Fibroblast of skin of abdomen (primary cell): ENCODE measurements at places on chromosomes 6 and 20.
A peak's percentile ranks its signal among the peaks of the same experiment; 100 is the strongest.

DNA sequence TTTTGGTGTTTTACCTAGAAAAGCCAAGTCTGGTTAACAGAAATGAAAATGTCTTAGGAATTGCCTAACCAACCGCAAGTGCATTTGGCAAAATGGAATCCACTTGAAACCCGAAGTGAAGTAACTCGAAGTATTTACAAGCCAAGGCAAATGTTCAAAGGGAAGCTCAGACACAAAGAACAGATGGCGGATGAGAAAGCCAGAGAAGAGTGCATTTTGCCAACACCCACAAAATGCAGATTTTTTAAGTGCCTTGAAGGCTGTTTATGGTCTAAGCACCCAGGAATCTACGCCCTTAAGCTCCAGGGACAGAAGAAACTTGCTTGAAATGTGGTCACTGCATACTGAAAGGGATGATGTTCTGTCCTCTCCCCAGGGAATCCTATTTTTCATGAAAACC lies 70.0 kb upstream of the TBXT start:
- no peak for DNase-seq

DNA sequence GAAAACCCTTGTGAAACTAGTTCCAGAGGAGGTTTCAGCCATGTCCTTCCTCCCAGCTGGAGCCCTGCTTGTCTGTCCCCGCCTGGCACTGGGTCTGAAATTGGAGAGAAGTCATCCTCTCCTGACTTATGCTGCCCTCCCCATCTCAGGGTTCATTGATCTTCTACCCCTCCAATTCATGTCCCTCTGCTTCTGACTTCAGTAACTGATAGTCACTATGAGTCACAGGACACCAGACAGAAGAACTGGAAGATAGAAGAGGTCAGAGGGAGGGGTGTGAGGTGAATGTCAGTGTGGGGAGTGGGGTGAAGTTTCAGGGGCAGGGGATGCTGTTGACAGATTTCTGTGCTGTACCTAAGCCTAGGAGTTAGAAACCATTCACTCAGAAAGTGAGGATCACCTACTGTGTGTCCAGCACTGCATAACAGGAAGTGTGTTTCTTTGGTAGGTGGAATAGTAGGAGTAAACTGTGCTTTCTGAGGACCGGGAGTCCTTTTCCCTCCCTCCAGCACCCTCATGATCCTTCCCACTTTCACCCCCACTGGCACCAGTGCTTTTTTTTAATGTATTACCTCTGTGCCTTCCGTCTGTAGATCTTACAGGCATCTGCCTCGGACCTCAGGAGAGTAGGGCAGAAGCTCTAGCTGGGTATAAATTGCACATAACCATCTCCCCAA lies 627 bp upstream of the RPP21 start:
- DNase-seq: no peak

DNA sequence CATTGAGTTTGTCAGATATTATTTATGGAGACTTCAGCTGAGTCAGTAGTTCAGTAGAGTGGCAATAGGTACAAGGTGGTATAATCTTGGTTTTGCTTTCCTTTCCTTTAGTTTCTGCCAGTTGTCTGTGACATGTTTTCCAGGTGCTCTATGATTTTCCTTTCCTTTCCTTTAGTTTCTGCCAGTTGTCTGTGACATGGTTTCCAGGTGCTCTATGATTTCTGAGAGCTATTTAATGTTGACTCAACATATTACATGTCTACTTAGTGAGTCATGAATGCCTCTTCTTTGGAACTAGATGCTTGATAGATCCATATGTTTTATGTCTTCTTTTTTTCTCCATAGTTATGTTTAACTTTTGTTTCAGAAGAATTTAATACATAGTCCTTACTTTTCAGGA lies 186.4 kb upstream of the DEFB112 start:
- no peak for DNase-seq

DNA sequence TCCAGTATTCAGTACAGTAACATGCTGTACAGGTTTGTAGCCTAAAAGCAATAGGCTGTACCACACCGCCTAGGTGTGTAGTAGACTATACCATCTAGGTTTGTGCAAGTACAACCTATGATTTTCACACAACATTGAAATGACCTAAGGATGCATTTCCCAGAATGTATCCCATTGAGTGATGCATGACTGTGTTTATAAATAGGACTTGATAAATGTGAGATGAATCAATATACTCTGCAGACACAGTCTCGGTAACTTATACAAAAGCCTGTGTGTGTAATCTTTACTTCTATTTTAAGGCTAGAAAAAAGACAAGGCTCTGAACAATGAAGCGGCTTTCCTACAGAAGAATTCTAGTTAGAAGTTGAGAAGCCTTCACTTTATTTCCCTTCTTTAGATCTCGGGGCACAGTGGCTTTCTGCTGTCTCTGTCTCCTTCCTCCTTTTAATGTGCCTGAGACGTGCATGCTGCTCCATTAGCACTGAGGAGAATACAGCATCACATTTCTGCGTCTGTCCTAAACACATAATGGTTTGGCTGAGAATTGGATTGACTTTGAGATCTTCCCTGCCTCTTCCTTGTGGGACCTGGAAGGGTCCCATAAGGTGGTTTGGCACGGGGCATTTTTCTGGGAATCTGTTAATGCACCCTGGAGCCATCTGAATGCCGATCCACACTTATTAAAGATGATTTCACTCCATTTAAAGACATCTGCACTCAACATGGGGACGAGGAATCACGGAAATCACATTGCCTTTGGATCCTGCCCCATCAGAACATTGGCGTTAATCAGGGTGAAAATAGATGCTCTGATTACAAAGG lies 112.5 kb downstream of the SCML4 start:
- DNase-seq: no peak

GRCh38 chr20:37283530-37284195 lies 5.8 kb upstream of the MANBAL start:
- DNase-seq: no peak

- DNase-seq: no peak
Observed at GRCh38 chr20:58790454-58790853, 60.2 kb downstream of the GNAS-AS1 start.

DNA sequence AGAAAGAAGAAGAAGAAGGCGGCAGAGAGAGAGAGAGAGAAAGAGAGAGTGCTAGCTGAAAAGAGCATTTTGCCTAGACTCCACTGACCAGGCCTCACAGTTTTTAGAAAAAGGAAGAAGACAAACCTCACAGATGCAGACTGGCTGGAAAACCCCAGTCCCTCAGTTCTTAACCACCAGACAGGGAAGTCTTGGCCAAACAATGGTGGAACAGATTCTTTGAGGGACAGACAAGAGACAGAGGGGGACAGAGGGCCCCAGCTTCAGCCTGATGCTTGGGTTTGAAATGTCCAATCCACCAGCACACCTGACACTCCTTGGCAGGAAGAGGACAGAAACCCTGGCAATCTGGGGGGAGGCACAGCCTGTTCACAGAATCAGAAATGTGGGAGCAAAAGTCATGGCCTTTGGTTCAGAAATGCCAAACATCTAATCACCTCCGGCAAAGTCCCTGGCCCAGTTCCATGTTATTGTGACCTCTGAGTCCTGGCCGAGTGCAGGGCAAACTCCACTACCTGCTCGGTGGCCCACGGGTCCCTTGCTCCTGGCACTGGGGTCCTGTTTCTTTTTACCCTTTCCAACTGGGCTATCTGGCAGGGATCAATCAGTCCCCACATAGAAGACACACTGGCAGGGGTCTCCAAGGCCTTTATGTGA lies 235.2 kb downstream of the LY86 start:
- DNase-seq: no peak

GRCh38 chr6:26284537-26285142 lies 80.4 kb upstream of the BTN3A2 start:
- DNase-seq: peak; percentile 71

GRCh38 chr6:136723780-136724179 lies 68.5 kb downstream of the MAP3K5 start:
- DNase-seq: no peak

- no peak for DNase-seq
Observed at GRCh38 chr6:148342100-148342349, 613 bp upstream of the SASH1 start.

DNA sequence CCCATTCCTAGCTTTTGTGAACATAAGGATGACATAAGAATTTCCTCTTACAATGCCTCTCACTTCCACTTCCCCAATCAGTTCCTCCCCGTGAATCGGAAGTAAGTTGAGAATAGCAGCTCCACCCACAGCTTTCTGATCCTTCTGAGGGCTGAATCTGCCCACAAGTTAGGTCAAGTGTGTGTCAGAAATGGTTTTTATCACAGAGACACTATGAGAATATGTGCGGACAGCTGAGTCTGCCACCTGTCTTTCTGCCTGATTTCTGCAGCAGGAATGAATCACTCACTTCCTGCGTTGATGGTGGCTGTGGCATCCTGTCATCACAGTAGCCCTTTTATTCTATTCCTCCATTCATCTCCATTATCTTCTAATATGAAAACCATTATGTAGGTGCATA lies 70.2 kb downstream of the RIN2 start:
- DNase-seq: peak; percentile 19

DNA sequence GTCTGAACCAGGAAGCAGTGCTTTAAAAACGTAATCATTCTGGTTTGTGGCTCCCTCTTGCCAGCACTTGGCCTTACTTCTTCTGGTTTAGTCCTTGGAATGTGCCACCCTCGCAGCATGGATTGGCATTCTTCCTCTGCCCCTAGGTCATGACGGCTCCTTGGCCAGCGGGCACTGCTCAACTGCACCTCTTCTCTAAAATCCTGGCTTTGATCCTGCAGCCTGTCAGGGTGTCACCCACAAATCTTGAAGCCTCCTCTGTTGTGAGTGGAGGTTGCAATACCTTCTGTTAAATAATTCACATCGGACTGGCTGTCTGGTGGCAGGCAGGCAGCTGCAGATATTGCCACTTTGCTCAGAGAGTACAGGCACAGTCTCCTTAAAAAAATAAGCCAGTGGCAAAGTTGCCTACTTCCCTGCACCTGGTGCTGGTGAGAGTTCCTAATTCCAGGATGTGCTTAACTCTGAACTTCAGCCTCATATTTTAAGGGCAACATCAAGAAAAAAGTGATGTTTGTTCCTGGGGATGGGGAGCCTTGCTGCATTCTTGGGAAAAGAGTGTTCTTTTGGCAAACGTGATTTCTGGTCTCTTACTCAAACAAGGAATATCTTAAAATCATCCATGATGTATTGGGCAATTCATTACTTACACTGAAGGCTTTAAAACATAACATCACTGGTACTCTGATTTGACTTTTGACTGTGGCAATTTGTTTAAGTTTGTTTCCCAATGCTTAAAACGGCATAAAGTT lies 179.8 kb downstream of the FOXA2 start:
- DNase-seq: no peak

DNA sequence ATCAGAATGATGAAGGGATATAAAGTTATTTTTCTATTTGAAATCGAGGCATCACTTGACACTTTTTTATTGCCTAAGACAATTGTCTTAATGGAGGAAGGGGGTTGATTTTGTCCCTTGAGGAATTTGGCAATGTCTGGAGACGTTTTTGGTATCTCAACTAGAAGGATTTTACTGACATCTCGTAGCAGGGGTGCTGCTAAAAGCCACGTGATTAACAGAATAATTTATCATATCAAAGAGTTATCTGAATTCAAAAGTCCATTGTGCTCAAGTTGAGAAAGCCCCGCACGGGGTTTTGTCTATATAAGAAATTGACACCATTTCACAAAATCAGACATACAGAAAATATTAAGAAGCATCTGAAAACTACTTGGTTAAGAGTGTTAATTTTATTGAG lies 1.5 kb upstream of the TAAR6 start:
- no peak for DNase-seq

DNA sequence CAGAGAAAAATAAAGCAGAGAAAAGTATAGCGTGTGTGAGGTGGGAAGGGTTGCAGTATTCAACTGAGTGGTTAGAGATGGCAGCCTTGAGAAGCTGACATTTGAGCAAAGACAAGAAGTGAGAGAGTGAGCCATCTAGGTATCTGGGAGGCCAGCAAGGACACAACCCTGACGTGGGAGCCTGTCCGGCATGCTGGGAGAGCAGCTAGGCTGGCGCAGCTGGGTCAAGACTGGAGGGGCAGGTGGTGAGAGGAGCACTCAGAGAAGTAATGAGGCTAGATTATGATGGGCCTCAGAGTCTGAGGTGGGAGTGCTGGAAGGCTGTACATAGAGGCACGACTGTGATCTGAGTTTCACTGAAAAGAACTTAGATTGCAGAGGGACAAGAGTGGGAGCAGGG lies 12.9 kb downstream of the TTPAL start:
- DNase-seq: no peak

DNA sequence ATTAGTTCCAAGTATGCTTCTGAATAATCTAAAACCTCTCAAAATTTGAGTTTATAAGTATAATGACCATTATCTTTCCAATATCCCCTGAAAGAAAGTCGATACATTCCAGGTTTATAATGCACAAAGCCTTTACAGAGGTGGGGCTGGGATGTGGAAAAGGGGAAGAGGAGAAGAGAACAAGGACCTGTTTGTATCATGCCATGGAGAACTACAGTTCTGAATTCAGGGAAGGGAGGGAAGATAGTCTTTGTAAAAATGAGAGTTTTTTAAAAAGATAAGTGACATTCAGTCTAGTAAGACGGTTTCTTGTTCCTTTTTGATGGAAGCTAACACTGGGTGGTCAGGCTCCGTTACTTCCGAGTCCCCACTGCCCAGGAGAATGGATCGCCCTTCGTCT lies 26.1 kb downstream of the ZBTB2 start:
- DNase-seq: no peak

DNA sequence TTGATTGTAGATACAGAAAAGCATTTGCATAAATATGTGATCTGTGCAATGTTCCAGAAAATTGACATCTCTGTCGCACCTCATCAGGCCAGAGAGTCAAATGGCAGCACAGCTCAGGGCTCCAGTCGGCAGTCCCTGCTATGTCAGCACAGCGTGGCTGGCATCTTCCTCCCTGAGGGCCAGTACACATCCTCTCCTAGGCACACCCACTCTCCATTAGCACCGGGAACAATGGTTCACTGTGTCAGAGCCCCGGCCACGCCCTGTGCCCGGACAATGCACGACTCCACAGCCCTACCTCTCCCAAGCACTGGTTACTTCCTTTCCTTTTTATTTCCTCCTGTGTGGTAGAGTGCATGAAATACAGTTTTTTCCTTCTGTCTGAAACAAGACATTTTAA lies 114.9 kb downstream of the FOXC1 start:
- DNase-seq: no peak

GRCh38 chr20:50434653-50435396 lies 75.4 kb upstream of the PTPN1 start:
- no peak for DNase-seq

- DNase-seq: no peak
Observed at GRCh38 chr6:46451343-46451742, 39.9 kb downstream of the RCAN2 start.

GRCh38 chr6:36592221-36592655 lies 1.9 kb upstream of the SRSF3 start:
- DNase-seq: no peak

- no peak for DNase-seq
Observed at GRCh38 chr20:1994627-1995026, 769 bp upstream of the PDYN start.

GRCh38 chr20:35431621-35432429 lies 6.2 kb downstream of the GDF5 start:
- no peak for DNase-seq
